Stimulated activated CD8-positive, alpha-beta memory T cell treated with anti-CD3 and anti-CD28 coated beads, Interleukin-7, amount 100 ng/mL, for 1 hour (primary cell): ENCODE measurements at places on chromosomes 16 and 17.

DNA sequence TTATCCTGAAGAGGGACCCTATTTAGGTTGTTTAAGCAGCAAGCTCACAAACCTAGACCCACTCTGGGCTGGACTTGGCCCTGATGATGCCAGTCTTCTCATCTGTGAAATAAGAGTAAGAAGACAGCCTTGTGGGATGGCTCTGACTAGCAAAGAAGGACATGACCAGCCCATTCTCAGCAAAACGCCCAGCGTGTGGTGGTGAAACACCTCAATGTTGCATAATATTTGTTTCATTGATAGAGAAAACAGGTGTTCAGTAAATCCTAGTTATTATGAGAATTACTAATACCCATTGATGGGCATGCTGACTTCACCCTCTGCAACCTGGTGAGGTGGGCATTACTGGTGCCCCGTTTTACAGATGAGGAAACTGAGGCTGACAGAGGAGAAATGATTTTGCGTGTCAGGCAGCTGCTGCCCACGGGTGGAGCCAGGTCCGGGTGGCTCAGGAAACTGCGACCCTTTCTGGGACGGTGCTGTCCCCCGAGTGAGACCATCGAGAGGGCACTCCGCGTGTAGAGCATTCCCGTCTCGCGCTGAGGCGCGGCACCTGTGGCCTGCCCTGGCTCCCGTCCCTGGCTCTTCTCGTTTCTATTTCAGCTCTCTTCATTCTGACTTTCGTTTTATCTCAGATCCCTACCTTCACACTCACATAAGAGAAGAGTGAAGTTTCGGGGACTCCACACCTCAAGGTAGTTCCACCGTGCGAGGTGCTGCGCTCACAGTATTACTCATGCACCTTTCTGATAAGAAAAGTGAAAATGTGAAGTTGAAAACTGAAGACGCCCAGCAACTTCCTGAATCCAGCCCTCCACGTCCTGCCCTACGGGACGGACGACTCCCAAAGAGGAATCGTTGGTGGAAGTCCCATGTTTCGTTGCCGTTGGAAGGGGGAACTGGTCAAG, 48.5 kb downstream of the IRF8 start:
- no peak for DNase-seq

DNA sequence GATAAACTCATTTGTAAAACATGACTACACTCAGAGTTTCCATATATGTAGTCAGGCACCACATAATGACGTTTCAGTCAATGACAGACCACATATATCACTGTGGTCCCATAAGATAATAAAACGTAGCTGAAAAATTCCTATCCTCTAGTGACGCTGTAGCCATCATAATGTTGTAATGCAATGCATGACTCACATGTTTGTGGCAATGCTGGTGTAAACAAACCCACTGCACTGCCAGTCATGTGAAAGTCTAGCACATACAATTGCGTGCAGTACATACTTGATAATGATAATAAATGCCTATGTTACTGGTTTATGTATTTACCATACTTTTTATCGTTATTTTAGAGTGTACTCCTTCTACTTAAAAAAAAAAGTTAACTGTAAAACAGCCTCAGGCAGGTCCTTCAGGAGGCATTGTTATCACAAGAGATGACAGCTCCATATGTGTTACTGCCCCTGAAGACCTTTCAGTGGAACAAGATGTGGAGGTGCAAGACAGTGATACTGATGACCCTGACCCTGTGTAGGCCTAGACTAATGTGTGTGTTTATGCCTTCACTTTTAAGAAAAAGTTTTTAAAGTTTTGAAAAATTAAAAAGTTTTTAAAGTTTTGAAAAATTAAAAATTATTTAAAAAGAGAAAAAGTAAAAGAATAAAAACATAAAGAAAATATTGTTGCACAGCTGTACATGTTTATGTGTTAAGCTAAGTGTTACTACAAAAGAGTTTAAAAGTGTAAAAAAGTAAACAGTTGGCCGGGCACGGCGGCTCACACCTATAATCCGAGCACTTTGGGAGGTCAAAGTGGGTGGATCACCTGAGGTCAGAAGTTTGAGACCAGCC, 9.0 kb downstream of the STAT5B start:
- DNase-seq = no peak

GRCh38 chr16:12775656-12776236, 27.9 kb downstream of the CPPED1 start:
- no peak for DNase-seq

- peak; percentile 96 for DNase-seq
Measured at GRCh38 chr17:35587074-35587961, at the start of gene AP2B1. AP2B1 (plus strand) TSS chr17:35587322; CDS start chr17:35594031, 6,709 bp downstream.

GRCh38 chr16:23948949-23949411, 113.2 kb downstream of the PRKCB start:
- no peak for DNase-seq

GRCh38 chr16:73032541-73033270, 15.2 kb downstream of the ZFHX3 start:
- no peak for DNase-seq

GRCh38 chr16:52182840-52183239, 364.1 kb downstream of the TOX3 start:
- no peak for DNase-seq

DNA sequence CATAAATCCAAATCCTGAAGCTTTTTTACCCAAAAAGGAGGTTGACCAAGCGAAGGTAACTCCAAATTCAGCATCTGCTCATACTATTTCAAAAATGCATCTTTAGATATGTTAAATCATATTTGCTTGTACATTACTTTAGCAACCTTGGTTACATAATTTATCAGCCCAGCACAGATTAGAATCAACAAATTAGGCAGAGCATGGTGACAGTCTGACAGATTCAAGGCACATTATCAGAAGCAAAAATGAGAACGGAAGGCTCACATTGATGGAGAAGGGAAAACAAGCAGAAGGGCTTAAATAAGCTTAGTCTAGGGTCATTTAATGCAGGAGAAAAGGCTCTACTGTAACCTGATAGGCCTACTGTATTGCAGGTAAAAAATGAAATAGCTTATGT, 3.9 kb upstream of the KCNJ2 start:
- no peak for DNase-seq

DNA sequence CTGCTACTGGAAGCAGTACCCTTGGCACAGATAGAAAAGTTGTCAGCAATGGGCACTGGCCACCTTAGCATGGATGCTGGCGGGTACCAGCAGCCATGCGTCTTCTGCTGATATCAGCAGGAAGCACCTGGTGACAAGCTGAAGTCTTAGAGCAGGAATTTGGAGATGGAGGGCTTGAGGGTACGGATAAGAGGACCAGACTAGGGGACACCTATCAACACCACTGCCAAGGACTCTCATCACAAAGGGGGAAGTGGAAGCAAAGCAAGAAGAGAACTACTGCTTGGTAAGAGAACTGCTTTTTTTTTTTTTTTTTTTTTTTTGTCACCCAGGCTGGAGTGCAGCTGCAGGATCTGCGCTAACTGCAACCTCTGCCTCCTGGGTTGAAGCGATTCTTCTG, 35.4 kb upstream of the LYRM9 start:
- no peak for DNase-seq
